Anterior cingulate cortex (tissue), 58 donors: ENCODE measurements at places on chromosomes 4 and X.

GRCh38 chrX:112731793-112732192 lies 52.1 kb upstream of the LHFPL1 start:
- no peak for DNase-seq

DNA sequence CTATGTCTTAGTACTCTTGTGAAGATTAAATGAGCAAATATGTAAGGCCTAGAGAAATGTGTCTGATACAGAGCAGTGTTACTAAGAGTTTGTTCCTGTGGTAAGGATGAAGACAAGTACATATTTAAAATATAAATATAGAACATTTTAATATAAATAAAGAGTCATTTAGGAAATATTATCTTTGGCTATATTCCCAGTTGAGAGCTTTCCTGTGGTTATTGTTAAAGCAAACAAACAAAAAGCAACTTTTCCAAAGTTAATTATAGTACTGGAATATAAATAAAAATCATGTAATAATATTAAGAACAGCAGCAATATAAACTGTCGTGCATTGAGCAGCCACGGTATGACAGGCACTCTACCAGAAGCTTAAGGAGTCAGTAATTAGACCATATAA lies 472.5 kb downstream of the INPP4B start:
- DNase-seq: no peak

DNA sequence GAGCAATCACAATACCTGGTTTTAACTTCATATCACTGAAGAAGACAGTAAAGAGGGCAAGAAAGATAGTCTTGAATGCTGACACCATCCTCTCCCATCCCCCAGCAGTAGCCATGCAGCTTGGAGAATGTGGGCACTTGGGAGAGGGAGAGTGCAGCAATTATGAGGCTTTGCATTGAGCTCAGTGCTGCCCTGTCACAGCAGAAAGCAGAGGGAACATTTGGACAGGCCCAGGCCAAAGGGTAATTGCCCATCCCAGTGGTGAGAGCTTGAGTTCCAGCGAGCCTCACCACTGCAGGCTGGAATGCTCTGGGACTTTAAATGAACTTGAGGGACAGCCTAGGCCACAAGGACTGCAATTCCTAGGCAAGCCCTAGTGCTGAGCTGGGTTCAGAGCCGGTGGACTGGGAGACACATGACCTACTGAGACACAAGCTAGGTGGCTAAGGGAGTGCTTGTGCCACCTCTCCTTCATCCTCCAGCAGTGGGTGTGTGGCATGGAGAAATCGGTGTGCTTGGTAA lies 36.3 kb downstream of the CORIN start:
- no peak for DNase-seq

- DNase-seq: no peak
Observed at GRCh38 chr4:113701169-113701568, 60.4 kb downstream of the CAMK2D start.
